ENCODE measurements at places on chromosomes 1 and 21. TPM values are rescaled to one million over a fixed set of nuclear protein-coding genes. Genes with fewer than 3 reads are reported as not detected.

- H3K36me3 ChIP-seq = no peaks in the 10 kb centered on the region
- no peak overlapping the region for H3K27ac ChIP-seq
- H3K27me3 ChIP-seq = no peaks in the 10 kb centered on the region
- DNase-seq = no peak
- no peak overlapping the region for H3K4me3 ChIP-seq
- peaks cover 2% of the 10 kb centered on the region for H3K4me1 ChIP-seq
Measured at GRCh38 chr1:107883562-107883961, 81.4 kb downstream of the VAV3 start.

- H3K27ac ChIP-seq = no peak overlapping the region
- no peak overlapping the region for H3K4me3 ChIP-seq
- no peak for DNase-seq
Measured at GRCh38 chr1:21546122-21546825, 37.1 kb downstream of the ALPL start.

GRCh38 chr1:36650200-36651065, 167.7 kb upstream of the CSF3R start:
- peaks cover 14% of the 10 kb centered on the region for H3K27me3 ChIP-seq
- DNase-seq = peak; percentile 71
- no peak overlapping the region for H3K27ac ChIP-seq
- no peaks in the 10 kb centered on the region for H3K36me3 ChIP-seq

DNA sequence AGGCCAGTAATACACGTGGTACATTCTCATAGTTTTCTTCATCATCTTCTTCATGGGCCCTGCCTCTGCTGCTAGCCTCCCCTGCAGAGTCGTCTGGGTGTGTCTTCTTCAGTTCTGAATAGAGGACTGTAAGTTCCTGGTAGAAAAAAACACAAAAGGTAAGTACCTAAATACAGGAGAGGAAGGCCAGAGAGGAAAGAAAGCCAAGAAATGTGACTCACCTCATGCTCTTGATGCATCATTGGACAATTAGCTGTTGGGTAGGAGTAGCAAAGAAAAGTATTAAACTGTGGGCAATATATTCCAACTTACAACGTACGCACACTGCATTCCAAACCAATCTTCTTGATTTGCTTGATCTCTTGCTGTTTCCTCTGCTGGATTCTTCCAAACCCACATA, 21.8 kb downstream of the FCRL3 start:
- DNase-seq = no peak
- no peak overlapping the region for H3K4me3 ChIP-seq

- no peaks in the 10 kb centered on the region for H3K27me3 ChIP-seq
- no peak for DNase-seq
- H3K4me1 ChIP-seq = no peaks in the 10 kb centered on the region
- H3K27ac ChIP-seq = no peak overlapping the region
Measured at GRCh38 chr1:5818755-5819154, 173.5 kb downstream of the NPHP4 start.

- no peaks in the 10 kb centered on the region for H3K27me3 ChIP-seq
- H3K27ac ChIP-seq = no peak overlapping the region
- no peak for DNase-seq
- no peaks in the 10 kb centered on the region for H3K36me3 ChIP-seq
Measured at GRCh38 chr1:87683196-87683956, 354.7 kb downstream of the LMO4 start.

- no peak overlapping the region for H3K27ac ChIP-seq
- no peak overlapping the region for H3K4me3 ChIP-seq
- H3K27me3 ChIP-seq = peaks cover 35% of the 10 kb centered on the region
- no peaks in the 10 kb centered on the region for H3K36me3 ChIP-seq
- peaks cover 3% of the 10 kb centered on the region for H3K4me1 ChIP-seq
- no peak for DNase-seq
Measured at GRCh38 chr1:28122183-28122582, 33.8 kb upstream of the EYA3 start.

- H3K27me3 ChIP-seq = no peaks in the 10 kb centered on the region
- peak overlapping the region; percentile 69 for H3K27ac ChIP-seq
- peak overlapping the region; percentile 1 for H3K4me3 ChIP-seq
- H3K4me1 ChIP-seq = peaks cover 60% of the 10 kb centered on the region
- DNase-seq = no peak
Measured at GRCh38 chr1:84861516-84861915, 31.5 kb downstream of the LPAR3 start.

Gene SYDE2
- total RNA-seq = 2.6 TPM

DNA sequence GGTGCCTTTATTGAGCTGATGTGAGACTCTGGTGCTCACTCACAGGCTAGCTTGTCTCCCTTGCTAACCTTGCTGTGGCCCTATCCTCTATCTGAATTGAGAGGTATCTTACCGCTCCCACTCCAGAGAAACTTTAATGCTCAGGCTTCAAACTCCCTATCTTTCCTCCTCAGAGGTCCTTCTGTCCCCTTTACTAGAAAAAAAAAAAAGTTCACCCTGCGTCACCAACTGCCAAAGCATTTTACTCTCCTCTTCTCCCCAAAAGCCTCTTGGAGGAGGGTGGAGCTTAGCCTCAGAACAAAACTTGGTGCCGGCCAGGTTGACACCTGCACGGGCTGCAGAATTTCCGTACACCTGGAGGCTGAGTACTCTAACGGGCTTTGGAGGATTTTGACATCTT, 55.1 kb downstream of the ATP2B4 start:
- H3K4me3 ChIP-seq = no peak overlapping the region
- H3K27ac ChIP-seq = peak overlapping the region; percentile 72
- H3K27me3 ChIP-seq = no peaks in the 10 kb centered on the region
- H3K4me1 ChIP-seq = peaks cover 38% of the 10 kb centered on the region
- H3K36me3 ChIP-seq = peaks cover 62% of the 10 kb centered on the region

Gene LIX1L
- total RNA-seq = 45.8 TPM

Gene RGSL1
- not detected for total RNA-seq

- no peaks in the 10 kb centered on the region for H3K36me3 ChIP-seq
- H3K27ac ChIP-seq = no peak overlapping the region
- no peaks in the 10 kb centered on the region for H3K4me1 ChIP-seq
- no peak overlapping the region for H3K4me3 ChIP-seq
- H3K27me3 ChIP-seq = no peaks in the 10 kb centered on the region
Measured at GRCh38 chr1:33895396-33895795, 31.5 kb downstream of the HMGB4 start.

DNA sequence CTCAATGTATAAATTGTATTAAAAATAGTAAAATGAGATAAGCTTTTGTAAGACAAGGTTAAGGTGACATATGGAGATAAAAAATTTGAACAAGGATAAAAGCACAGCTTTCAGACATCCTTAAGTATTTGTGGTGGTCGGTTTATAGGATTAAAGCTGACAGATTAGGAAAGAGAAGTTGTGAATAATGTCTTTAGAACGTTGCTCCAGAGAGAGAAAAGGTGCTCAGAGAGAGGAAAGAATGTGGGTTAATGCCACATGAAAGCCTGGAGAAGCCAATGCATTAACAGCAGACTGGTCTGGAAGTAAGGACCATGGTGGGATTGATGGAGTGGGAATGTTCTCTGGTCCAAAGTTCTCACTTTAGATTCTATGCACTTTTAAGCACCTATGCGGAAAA, 44.8 kb downstream of the ATP6V1G3 start:
- no peak for DNase-seq
- H3K36me3 ChIP-seq = peaks cover 3% of the 10 kb centered on the region
- H3K27me3 ChIP-seq = no peaks in the 10 kb centered on the region
- no peak overlapping the region for H3K27ac ChIP-seq
- H3K4me3 ChIP-seq = no peak overlapping the region
- peaks cover 11% of the 10 kb centered on the region for H3K4me1 ChIP-seq

- no peaks in the 10 kb centered on the region for H3K36me3 ChIP-seq
- H3K27ac ChIP-seq = peak overlapping the region; percentile 5
- no peaks in the 10 kb centered on the region for H3K27me3 ChIP-seq
- H3K4me3 ChIP-seq = no peak overlapping the region
- no peak for DNase-seq
Measured at GRCh38 chr1:28845786-28846543, 34.0 kb downstream of the OPRD1 start.

DNA sequence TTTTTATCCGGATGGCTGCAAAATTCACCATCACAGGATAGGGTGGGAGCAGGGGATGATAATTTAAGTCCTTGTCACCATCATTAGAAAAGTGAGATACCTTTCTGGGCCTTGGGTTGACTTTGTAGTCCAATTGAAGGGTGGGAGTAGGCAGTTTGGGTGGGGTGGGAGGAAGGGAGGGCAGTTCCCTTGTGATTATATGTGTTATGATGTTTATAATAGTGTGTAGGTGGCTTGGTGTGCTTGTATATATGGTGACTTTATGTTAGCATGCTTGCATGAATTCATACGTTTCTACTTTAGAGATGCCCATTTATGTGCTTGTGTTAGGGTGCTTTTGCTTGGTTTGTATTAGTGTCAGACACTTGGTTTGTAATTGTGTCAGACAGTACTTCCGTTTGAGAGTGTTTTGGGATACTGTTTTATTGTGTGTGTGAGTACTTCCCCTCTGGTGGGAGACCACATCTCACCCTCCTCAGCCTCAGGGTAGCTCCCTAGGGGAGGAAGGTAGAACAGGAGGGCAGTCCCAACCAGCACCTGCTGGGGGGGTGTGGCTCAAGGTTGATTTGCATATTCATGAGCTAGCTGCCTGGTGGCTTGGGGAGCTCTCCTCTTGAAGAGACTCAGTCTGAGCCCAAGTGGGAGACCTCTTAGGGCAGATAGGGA, 6.3 kb upstream of the POU3F1 start:
- no peak for DNase-seq
- H3K36me3 ChIP-seq = no peaks in the 10 kb centered on the region
- H3K27ac ChIP-seq = no peak overlapping the region
- no peak overlapping the region for H3K4me3 ChIP-seq
- peaks cover 25% of the 10 kb centered on the region for H3K27me3 ChIP-seq

Gene TMEM82
- not detected for total RNA-seq

Gene ZBTB8A
- total RNA-seq = 0.18 TPM

Gene TMEM200B
- not detected for total RNA-seq

DNA sequence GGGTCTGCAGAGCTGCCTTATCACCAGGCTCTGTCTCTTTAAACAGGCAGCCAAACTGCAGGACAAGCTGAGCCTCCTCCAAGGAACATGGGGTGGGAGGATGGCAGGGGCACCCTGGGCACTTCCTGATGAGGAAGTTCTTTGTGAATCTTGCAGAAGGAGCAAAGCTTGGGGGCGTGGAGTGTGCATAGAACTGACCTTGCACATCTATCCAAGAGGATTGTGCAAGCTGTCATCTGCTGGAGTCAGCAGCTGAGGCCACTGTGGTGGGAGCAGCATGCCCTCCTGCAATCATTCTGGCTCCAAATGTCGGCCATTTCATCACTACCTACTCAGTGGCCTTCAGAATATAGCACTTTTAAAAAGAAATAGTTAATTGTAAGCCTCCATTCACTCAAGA, 182.2 kb downstream of the AJAP1 start:
- no peak overlapping the region for H3K27ac ChIP-seq
- H3K27me3 ChIP-seq = no peaks in the 10 kb centered on the region
- no peaks in the 10 kb centered on the region for H3K36me3 ChIP-seq
- H3K4me1 ChIP-seq = no peaks in the 10 kb centered on the region

Gene PTGS2
- total RNA-seq = not detected

DNA sequence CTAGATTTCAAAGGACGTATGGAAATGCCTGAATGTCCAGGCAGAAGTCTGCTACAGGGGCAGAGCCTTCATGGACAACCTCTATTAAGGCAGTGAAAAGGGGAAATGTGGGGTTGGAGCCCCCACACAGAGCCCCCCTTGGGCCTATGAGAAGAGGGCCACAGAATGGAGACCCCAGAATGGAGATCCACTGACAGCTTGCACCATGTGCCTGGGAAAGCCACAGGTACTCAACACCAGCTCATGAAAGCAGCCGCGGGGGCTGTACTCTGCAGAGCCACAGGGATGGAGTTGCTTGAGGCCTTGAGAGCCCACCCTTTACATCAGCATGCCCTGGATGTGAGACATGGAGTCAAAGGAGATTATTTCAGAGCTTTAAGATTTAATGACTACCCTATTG, 108.7 kb downstream of the DMRTB1 start:
- H3K27ac ChIP-seq = no peak overlapping the region
- no peaks in the 10 kb centered on the region for H3K36me3 ChIP-seq
- H3K27me3 ChIP-seq = peaks cover 29% of the 10 kb centered on the region
- H3K4me1 ChIP-seq = peaks cover 2% of the 10 kb centered on the region

DNA sequence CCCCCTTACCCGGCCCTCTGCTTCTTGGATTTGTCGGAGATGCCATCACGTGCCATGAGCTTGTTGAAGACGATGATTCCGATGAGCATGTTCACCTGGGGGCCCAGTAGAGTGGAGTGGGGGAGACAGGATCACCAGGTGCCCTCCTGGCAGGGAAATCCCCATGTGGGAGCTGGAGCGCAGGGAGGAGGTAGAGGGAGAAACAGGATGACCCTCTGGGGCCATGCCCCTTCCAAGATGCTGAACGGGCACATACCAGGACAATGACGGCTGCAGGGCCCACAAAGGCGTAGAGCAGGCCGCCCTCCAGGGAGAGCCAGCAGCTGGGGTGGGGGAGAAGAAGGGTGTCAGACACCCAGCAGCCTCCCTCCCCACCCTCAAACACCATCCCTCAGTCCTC, 28.6 kb downstream of the ADGRB2 start:
- no peaks in the 10 kb centered on the region for H3K27me3 ChIP-seq
- H3K36me3 ChIP-seq = no peaks in the 10 kb centered on the region
- H3K27ac ChIP-seq = no peak overlapping the region
- peaks cover 7% of the 10 kb centered on the region for H3K4me1 ChIP-seq
- no peak overlapping the region for H3K4me3 ChIP-seq
- DNase-seq = no peak

DNA sequence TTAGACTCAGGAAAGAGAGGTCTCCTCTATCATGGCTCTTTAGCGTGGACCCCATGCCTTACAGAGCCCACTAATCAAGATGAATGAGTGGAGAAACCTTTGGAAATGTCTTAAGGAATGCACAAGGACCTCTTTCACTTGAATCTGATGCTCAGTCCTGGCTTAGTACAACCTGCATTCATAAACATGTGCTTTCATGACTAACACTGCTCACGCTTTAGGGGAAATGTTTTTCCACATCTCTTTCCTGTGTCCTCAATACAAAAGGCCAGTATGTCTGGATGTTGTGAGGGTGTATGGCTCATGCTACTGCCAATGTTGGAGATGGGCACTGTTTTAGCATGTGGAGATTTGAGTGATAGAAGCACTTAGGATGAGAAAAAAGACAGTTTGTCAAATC, 14.2 kb upstream of the GNG12 start:
- H3K27ac ChIP-seq = no peak overlapping the region
- no peak overlapping the region for H3K4me3 ChIP-seq
- H3K4me1 ChIP-seq = no peaks in the 10 kb centered on the region
- H3K27me3 ChIP-seq = peaks cover 9% of the 10 kb centered on the region
- H3K36me3 ChIP-seq = no peaks in the 10 kb centered on the region
- no peak for DNase-seq

- H3K27me3 ChIP-seq = no peaks in the 10 kb centered on the region
- no peaks in the 10 kb centered on the region for H3K36me3 ChIP-seq
- no peak for DNase-seq
- no peak overlapping the region for H3K4me3 ChIP-seq
- peak overlapping the region; percentile 84 for H3K27ac ChIP-seq
- peaks cover 61% of the 10 kb centered on the region for H3K4me1 ChIP-seq
Measured at GRCh38 chr1:161195171-161195570, 3.7 kb downstream of the ADAMTS4 start.

DNA sequence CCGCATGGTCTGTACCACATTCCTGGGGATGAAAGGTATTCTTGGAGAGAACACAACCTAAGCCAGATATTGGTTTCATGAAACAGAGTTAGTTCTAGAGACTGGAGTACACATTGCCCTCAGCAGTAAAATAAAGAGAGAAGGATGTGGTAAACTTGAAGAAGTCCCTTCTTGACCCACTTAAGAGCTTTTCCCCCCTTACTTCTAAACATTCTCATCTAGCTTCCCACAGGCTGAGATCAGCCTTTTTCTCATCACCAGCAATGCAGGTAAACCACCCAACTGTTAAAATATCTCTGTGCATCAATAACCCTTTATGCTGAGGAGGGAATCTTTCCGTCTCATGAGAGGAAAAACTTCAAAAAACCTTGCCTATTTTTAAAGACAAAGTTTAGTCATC, 62.6 kb downstream of the SUSD4 start:
- peaks cover 12% of the 10 kb centered on the region for H3K4me1 ChIP-seq
- H3K27me3 ChIP-seq = no peaks in the 10 kb centered on the region
- no peaks in the 10 kb centered on the region for H3K36me3 ChIP-seq
- no peak overlapping the region for H3K27ac ChIP-seq
- DNase-seq = no peak
- no peak overlapping the region for H3K4me3 ChIP-seq
